Stimulated activated CD8-positive, alpha-beta memory T cell treated with anti-CD3 and anti-CD28 coated beads, Interleukin-7, amount 100 ng/mL, for 4 hours (primary cell): ENCODE measurements at places on chromosomes 6 and 20.

- no peak for DNase-seq
Measured at GRCh38 chr6:123829302-123829953, 25.8 kb downstream of the NKAIN2 start.

DNA sequence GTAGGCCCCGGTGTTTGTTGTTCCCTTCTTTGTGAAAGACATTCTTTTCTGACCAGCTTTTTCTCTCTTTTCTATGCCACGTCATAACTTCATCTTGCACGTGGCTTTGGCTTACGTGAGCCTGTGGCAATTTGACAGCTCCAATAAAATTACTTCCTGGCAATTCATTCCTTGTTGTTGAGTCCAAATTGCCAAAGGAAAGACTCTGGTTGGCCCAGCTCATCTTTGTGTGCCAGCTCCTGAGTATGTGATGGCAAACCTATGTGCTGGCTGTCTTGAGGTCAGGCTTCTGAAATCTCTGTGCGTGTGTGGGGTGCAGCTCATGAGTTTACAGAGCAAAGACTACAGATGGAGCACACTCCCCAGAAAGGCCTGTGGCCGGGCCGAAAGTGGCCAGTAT, 272.5 kb upstream of the SGK1 start:
- no peak for DNase-seq

DNA sequence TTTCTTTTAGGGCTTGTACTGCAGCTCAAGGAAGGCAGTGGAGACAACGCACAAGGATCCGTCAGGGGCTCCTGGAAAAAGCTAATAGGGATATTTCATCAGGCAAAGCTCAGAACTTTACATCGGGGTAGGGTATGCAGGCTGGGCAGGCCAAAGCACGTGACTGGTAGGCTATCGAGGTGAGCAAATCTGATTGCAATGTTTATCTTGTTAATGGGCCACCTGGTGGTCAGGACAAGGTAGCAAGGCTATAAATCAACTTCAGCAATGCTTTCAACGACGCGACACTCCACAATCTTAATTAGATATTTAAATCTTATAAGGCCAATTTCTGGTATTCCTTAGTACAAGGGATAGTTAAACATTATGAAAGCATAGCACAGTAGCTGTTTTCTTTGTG, 1302.8 kb upstream of the EYS start:
- DNase-seq: no peak

DNA sequence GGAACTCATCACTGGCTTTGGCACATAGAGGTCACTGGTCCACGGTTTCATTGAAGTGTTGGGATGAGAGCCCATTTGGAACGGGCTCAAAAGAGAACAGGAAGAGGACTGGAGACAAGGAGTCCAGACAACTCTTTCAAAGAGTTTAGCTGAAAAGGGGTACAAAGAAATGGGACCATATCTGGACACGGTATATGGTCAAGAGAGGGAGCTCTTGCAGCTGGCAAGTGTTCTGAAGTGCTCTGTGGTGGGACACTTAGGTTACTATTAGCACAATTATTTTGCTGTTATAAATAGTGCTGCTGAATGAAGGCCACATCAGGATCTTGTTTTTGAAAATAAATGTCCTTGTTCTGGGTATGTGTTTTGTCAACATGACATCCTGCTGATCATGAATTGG, 4.6 kb downstream of the SGK2 start:
- no peak for DNase-seq

DNA sequence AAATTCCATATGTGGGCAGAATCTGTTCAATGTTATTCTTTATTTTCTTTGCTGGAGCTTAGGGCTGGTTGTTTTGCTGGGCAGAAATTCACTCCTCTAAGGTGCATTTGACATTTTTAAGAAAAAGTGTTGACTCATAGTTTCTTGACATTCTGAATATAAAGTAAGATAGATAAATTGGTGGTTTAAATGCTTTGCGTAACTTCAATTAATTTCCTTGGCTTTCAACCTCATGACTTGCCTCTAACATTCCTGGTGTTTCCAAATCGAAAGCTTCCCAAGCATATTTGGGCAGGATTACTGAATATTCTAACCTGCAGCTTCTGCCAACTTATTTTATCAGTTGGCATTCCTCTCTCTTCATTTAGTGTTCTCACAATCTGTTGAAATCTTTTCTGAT, 718.7 kb upstream of the ADGRB3 start:
- no peak for DNase-seq

DNA sequence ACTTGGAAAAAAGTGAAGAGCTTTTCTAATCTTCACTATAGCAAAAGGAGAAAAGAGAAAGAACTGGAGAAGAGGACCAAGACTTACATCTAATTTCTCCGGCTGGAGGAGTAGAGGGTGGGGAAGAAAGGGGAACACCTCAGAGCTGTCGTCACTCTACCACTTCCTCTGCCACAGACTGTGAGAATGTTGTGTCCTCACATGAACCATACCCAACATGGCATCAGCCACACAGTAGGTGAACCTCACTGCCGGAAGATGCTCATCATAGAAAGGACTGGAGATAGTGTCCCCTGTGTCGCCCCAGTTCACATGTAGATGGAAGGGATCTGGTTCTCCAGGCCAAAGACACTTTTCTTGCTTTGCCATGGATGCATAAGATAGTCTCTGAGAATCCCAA, 604.4 kb upstream of the NOX3 start:
- DNase-seq: no peak

DNA sequence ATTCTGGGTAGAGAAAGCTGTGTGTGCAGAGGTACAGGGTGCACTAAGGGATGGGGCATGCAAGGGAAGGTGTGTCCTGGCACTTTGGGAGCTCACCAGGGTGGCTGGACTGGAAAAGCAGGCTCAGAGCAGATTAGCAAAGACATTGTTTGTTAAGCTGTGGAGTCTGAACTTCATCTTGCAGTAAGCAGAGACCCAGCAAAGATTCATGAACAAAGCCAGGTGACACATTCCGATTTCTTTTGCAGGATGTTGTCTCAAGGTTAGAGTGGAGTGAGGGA, 28.8 kb downstream of the DUSP22 start:
- no peak for DNase-seq

DNA sequence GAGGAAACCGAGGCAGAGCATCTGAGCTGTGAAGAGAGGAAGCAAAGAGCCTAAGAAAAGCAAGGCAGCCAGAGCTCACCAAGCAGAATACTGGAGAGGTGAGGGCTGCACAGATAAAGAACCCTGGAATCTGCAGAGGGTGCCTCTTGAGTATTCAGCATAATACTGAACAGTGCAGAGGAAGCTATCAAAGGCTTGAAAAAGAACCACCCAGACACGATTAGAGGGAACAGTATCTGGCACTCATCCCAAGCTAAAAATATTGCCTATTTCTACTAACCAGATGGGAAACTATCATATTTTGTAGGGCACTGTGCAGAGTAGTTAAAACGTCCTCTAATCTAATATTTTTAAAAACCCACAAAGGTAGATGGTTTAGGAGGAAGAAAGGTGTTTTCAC, 41.8 kb upstream of the OPRM1 start:
- DNase-seq: no peak

DNA sequence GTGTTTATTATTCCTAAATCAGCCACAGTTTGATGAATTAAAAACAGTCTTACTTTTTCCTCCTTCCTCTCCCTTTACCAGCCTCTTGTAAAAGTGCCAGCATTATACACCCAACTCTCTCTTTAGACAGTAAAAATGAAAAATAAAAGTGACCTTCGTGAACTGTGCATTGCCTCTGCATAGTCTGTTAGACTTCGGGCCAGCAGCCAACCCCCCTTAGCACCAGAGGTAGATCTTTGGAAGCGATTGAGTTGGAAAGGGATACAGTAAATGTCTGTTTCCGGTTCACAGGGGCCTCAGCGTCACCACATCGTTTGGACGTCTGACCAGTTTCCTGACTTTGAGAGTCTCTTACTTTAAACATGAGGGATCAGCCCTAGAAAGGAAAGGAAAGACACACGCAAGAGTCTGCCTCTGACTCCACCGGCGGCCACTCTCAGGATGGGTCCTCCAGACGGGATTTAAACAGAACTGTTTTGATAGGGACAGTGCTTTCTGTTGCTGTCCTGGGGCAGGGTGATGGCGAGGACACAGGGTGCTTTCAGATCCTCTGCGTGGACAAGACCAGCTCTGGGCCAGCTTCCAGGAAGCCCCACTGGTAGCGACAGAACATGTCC, 206.6 kb upstream of the PREP start:
- no peak for DNase-seq

DNA sequence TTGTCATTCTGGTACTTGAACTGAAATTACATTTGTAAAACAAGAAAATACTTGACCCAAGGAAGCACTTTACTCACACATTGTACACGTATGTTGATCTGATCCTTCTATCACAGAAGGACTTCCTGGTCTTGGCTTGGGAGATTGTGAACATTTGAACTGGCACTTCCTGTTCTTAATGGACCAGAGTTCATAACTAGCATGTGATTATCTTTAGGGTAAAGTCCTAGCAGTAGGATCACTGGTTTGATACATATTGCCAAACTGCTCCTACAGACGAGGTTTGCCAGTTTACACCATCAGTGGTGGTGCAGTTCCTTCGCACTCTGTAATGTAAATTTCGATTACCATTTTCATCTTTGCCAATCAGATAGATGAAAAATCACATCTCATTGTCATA, 12.7 kb downstream of the HECA start:
- no peak for DNase-seq

- no peak for DNase-seq
Measured at GRCh38 chr6:37187321-37188022, 17.5 kb downstream of the PIM1 start.

- DNase-seq: no peak
Measured at GRCh38 chr6:82038631-82039030, 208.9 kb downstream of the IBTK start.

- DNase-seq: no peak
Measured at GRCh38 chr20:61184194-61184593, 67.9 kb upstream of the CDH4 start.

DNA sequence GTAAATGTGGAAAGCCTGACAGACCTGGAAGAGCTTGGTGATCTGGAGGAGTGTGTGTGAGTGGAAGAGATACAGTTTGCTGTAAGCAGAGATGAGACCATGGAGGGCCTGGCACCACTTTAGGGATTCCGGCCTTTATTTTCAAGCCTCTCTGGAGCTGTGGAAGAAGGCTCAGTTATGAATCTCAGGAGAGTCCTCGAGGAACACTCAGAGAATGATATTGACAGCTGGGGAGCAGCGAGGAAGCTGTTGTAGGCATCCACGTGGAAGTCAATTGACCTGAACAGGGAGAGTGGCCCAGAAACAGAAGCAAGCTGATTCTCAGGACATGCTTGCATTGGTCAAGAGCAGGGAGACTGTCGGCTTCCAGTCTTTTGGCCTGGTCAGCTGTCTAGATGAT, 108.4 kb upstream of the FOXQ1 start:
- no peak for DNase-seq

DNA sequence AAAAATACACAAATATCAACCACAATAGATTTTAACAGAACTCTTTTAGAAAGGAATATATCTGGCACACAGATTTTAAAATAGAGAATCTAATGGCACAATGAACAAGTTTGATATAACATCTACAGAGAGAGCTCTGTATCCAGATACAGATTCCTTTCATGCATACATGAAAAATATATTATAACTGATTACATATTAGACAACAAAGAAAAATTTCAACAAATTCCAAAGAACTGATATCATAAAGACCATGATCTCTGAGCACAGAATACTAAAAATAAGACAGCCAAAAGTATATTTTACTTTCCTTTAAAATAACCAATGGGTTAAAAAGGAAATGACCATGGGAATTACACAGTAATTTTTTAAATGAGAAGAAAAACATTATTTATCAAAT, 74.1 kb upstream of the MAP7 start:
- DNase-seq: no peak

- no peak for DNase-seq
Measured at GRCh38 chr20:6769903-6770785, 2.7 kb downstream of the BMP2 start.

DNA sequence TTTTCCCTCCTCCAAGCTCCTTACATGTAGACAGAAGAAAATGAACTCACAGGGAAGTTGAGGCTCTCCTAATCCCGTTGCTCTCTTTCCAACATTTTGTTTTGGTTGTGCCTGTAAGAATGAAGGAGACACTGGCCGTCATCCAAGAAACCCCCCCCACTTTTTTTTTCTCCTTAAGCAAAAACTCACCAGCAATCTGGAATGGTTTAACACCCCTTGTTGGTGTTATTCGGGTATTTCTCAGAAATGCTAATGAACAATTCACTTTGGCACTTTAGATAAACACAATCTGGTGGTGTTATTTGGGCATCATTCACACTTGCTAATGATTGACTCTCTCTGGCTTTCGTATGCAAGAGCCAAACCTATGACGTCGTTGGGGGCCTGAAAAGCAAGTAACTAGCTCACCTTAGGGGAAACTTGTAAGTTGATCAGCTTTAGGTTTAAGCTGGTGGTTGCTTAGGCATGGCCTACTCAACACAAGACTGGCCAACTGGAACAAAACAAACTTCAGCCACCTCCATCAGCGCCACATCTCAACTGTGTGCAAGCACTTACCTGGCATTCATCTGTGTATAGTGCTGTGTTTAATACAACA, 24.3 kb upstream of the OLIG3 start:
- no peak for DNase-seq

DNA sequence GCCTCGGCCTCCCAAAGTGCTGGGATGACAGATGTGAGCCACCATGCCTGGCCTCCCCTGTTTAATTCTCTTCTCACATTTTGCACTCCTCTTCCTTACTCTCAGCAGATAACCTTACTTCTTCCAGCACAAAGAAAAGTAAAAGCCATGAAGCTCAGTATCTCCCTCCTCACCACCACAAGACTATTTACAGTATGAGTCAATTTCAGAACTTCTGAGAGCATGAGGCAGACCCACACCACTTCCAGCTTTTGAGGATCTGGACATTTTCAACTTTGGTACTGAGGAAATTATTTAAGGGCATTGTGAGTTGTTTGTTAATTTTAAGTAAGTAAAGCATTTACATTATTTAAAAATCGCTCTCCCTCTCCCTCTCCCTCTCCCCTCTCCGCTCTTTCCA, 8.0 kb upstream of the SNX3 start:
- DNase-seq: no peak

DNA sequence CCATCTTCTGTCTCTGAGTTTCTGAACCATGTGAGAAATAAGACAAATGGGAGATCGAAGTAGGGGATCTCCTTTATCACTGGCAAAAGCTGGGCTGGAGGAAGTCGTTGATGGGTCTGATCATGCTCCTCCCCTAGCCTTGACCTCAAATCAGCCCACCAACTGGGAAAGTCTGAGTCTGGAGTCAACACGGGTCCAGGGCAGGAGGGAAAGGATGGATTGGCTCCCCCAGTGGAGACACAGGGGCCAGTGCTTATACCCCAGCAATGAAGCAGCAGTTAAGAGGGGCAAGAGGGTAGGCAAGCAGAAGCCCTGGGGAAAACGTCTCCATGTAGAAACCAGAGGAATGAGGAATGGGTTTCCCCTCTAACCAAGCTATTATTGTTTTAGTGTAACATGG, 152.6 kb downstream of the TBC1D7 start:
- DNase-seq: no peak

- DNase-seq: no peak
Measured at GRCh38 chr6:107334026-107334425, 125.3 kb downstream of the PDSS2 start.

GRCh38 chr6:30152016-30152673, 8.9 kb downstream of the TRIM10 start:
- no peak for DNase-seq
